ENCODE measurements at places on chromosomes 1 and 21. TPM values are rescaled to one million over a fixed set of nuclear protein-coding genes. Genes with fewer than 3 reads are reported as not detected.

Gene CELA2B
- not detected for total RNA-seq

Gene ERICH3
- not detected for total RNA-seq

Gene OR10T2
- total RNA-seq: not detected

Gene ARTN
- 0.15 TPM for total RNA-seq

Gene ZNF695
- total RNA-seq: 0.63 TPM

Gene CRABP2
- 0.89 TPM for total RNA-seq

Gene OLIG1
- total RNA-seq: not detected

Gene RAB3B
- 0.17 TPM for total RNA-seq

Gene NASP
- total RNA-seq: 245 TPM

Gene XKR8
- total RNA-seq: 7.5 TPM

Gene LCE4A
- total RNA-seq: not detected

Gene LRRC42
- total RNA-seq: 28.1 TPM

Gene OR14K1
- total RNA-seq: not detected

Gene FCRL1
- total RNA-seq: not detected

Gene PTPRF
- total RNA-seq: 0.86 TPM

Gene ATP1A4
- total RNA-seq: not detected

Gene PRAMEF10
- not detected for total RNA-seq

Gene ITLN1
- not detected for total RNA-seq

Gene PHGDH
- 185 TPM for total RNA-seq

Gene MX1
- 5.1 TPM for total RNA-seq

Gene LRRN2
- not detected for total RNA-seq

Gene AMPD1
- not detected for total RNA-seq

Gene CDC20
- 141 TPM for total RNA-seq

Gene TFF2
- total RNA-seq: not detected

Gene LCK
- total RNA-seq: 294 TPM

Gene SLAMF9
- not detected for total RNA-seq

Gene CASQ2
- total RNA-seq: not detected

Gene LEFTY1
- not detected for total RNA-seq

Gene HJV
- total RNA-seq: not detected

Gene S100A14
- total RNA-seq: not detected

Gene LAMTOR5
- 165 TPM for total RNA-seq

Gene CD101
- total RNA-seq: not detected

Gene SH2D5
- 0.55 TPM for total RNA-seq

Gene OR2T29
- not detected for total RNA-seq

Gene AQP10
- total RNA-seq: not detected

Gene BRDT
- not detected for total RNA-seq

Gene CLDN19
- total RNA-seq: not detected

Gene SPRR5
- total RNA-seq: not detected

Gene GJA9
- total RNA-seq: not detected

Gene KRTAP13-2
- not detected for total RNA-seq

Gene HSD11B1
- 1.3 TPM for total RNA-seq

Gene PTPN22
- 73.3 TPM for total RNA-seq

Gene IL19
- not detected for total RNA-seq

Gene EXTL1
- not detected for total RNA-seq

Gene NGF
- total RNA-seq: not detected

Gene TRIM63
- not detected for total RNA-seq

Measured in activated CD8-positive, alpha-beta memory T cell treated with anti-CD3 and anti-CD28 coated beads for 36 hours (primary cell).